ENCODE measurements at places on chromosomes 16 and 17. TPM values are rescaled to one million over a fixed set of nuclear protein-coding genes. Genes with fewer than 3 reads are reported as not detected.
A peak's percentile ranks its signal among the peaks of the same experiment; 100 is the strongest.

DNA sequence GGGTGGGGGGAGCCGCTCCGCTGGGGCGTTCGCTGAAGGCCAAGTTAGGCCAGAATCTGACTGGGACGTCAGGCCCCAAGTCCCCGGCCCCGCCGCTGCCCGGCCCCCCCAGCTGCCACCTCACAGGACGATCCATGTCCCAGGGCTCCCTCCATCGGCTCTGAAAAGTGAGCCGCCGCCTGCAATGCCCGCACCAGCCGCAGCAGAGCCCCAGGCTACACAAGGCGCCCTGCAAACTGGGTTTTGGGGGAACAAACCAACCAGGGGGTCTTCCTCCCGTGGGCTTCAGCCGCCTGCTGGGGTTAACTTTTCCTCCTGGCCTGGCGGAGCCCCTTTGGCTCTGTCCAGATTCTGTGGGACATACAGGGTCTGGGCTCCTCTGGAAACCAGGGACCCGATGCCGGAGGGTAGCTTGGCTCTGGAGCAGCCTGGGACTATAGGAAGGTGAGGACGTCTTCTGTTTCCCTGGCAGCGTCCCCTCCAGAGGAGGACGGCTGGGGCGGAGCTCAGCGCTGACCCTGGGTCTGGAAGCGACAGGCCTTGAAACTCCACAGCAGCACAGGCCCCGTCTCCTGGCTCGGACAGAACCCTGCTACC, 835 bp downstream of the NME4 start:
- no peak for ATAC-seq

- ATAC-seq, result no peak
Observed at GRCh38 chr16:57937861-57938260, 33.1 kb downstream of the CNGB1 start.

DNA sequence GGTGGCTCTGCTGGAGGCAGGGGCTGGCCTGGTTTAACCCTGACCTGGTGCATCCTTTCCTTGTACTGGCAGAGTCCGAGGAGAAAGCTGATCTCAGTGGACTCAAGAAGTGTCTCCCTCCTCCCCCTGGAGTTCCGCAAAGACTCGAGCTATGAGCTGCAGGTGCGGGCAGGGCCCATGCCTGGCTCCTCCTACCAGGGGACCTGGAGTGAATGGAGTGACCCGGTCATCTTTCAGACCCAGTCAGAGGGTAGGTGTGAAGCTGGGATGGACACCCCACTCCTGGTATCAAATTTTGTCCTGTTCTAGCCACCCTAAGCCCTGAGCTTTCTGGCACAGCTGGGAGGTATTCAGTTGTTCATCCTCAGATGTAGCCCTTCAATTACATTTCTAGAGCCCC, 42.5 kb downstream of the IL21R start:
- no peak for ATAC-seq

AKTIP gene
- 34.6 TPM for total RNA-seq

DNASE1L2 gene
- total RNA-seq, result 0.12 TPM

DNA sequence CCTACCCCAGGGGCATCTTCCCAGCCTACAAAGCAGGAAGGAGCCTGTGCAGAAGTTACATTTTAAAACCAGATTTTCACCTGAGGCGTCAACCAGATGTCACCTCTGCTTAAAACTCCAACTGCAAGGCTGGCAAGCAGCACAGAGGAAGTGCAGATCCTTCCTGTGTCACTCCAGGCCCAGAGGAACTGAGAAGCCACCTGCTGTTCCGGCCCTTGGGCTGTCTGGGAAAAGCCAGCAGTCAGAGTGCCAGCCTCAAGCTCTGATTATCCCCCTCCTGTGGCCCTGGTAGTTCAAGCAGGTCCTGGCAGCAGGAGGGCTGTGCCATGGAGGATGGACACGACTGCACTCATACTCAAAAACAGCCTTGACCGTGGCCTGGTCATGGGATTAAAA, 10.2 kb downstream of the POLR2C start:
- no peak for ATAC-seq

GRCh38 chr17:64063766-64064224, 43.4 kb upstream of the ICAM2 start:
- peak; percentile 62 for ATAC-seq

GRCh38 chr17:82869536-82869935, 29.7 kb upstream of the ZNF750 start:
- ATAC-seq, result no peak

TMEM238L gene
- total RNA-seq, result 2.3 TPM
